Right renal cortex interstitium (tissue), 3 donors: ENCODE measurements at places on chromosomes 2 and 18. TPM values are rescaled to one million over a fixed set of nuclear protein-coding genes. Genes with fewer than 3 reads are reported as not detected.

DNA sequence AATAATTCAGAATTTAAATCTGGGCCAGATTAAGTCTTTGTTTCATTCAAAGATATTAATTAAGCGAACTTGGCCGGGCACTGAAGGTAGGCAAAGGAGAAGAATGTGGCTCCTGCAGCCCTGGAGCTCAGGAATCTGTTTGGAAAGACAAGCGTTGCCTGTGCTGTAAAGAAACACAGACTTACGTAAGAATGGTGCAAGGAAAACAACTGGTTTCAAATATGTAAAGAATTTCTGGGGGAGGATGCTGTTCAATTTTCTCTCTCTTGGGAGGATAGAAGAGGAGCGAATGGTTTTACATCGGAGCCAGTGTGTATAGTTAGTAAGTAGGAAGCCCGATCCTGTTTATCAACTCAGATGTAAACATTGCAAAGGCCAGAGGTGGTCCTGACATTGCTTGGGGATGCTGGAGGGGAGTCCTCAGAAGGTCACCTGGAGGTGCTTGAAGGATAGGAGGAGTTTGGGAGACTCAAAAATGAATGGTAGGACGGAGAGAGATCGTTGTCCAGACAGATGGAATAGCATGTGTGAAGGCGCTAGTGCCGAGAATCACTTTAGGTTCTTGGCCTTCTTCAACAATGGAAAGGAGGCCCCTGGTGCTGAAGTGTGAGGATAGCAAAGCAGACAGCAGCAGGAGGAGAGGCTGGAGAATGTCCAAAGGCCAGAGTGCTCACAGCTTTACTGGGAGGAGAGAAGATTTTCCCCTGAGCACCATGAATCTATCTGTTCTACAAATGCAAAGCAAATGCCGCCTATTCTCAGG lies 456.1 kb downstream of the LPIN1 start:
- no peak for DNase-seq

GRCh38 chr18:59200787-59201186 lies 19.2 kb upstream of the GRP start:
- DNase-seq: no peak

DNA sequence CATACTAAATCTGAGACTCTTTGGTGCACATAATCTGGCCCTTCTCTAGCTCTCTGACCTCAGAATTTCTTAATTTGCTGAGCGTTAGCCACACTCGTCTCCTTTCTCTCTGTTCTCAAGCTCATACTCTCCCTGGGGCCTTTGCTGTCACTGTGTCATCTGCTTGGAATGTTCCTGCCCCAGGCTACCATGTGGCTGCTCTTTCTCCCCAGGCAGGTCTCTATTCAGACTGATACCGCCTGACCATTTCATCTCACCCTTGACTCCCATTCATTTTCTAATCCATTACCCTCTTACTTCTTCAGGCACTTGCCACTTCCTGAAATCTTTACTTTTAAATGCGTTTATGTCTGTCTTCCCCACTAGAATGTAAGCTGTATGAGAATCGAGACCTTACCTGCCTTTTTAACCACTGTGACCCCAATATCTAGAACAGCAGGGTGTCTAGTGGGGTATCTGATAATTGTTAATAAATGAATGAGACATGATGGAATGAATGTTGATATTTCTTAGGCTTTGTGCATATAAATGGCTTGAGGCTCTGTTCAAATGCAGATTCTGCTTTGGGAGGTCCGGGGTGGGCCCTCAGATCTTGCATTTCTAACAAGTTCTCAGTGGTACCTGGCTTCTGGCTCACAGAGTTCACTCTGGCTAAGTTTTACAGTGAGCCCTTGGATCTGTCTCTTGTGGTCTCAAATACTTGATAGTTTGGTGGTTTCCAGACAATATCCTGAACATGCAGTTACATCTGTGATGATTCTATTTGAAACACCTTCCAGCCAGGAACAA lies 89.9 kb upstream of the EPC2 start:
- no peak for DNase-seq

- DNase-seq: no peak
These were observed 5.5 kb downstream of the HOXD8 start for GRCh38 chr2:176135035-176135440.

DNA sequence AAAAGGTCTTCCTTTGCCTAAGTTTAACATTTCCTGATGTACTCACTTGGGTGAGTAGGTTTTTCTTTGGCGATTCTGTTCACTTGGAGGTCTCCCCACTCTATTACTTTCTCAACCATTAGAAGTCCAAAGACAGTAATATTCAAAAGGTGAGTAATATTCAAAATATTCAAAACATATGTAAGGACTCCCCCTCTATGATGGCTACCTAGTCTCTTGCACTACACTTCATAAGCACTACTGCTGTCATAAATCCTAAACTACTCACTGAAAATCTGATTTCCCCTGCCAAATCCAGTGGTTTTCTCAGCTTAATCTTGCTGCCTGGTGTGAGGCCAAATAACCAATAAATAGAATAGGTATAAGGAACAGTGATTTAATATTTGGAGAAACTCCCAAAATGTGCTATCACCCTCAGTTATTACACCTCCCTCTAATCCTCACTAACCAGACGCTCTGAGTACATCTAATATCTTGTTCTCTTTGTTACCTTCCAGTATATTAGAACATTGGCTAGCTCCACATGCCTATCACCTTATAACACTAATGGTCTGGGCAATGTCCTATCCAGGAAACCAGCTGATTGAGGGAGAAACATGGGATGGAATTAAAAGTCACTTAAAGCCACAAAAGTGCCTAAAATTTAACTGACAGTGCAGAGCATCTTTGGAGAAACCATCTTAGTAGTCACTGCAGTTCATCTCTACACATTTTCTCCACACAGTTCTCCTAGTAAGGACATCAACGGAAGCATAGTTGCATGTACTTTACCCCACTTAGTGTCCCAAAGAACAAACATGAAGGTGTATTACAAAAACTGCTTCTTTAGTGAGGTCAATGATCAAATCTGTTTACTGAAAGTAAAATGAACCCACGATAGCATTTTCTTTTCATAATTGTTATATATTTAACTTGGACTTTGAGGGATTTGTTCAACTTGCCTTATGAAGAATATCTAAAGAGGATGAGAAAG lies 54.8 kb downstream of the MBD2 start:
- no peak for DNase-seq

The ITPRID2 gene
- 173 TPM for polyA plus RNA-seq

- DNase-seq: no peak
These were observed 39.2 kb upstream of the PNPT1 start for GRCh38 chr2:55732854-55733253.

GRCh38 chr2:120850551-120850950 lies 114.9 kb downstream of the GLI2 start:
- DNase-seq: no peak

GRCh38 chr2:43407935-43408334 lies 181.5 kb upstream of the ZFP36L2 start:
- no peak for DNase-seq

GRCh38 chr18:76426737-76427305 lies 68.2 kb downstream of the ZNF516 start:
- no peak for DNase-seq

GRCh38 chr18:10465174-10465939 lies 10.9 kb downstream of the APCDD1 start:
- no peak for DNase-seq

DNA sequence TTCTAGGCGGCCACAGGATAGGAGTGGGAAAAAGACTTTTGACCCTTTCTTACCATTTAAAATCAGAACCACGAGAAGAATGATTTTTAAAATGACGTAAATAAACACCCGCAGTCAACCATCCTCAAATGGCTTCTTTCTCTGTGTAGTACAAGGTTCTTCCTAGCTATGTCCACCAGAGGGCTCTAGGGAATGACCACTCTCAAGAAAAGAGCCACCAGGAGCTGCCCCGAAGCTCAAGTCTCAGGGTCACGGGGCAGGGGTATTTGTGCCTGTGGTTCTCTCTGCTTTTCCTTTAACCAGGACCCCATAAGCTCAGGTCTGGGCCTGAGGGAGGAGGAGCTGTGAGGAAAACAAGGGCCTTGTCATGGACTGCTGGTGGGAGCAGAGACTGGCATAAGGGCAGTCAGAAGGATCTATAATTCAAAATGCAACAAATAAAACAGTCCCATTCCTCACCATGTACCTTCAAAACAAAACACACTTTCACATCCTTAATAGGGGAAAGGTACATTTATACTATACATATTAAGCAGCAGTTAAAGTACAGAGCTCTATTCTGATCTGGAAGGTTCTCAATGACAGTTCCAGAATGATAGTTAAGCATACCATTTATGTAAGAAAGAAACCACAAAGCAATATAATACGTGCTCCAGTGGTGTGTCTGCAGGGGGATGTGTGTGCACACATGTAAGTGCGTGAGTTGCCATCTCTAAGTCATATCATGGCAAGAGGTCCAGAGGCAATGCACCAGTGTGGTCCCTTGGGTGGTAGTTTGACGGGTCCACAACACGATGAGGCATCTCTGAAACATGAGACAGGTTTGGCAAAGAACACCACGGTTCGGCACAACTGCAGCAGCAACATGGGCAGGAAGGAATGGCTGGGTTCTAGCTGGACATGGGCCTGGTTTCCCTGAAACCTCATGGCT lies 18.6 kb downstream of the LYPD1 start:
- no peak for DNase-seq

DNA sequence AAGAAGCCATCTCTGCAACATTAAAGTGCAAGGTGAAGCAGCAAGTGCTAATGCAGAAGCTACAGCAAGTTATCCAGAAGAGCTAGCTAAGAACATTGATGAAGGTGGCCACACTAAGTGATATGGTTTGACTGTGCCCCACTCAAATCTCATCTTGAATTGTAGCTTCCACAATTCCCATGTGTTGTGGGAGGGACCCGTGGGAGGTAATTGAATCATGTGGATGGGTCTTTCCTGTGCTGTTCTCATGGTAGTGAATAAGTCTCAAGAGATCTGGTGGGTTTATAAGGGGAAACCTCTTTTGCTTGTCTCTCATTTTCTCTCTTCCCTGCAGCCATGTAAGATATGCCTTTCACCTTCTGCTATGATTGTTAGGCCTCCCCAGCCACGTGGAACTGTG lies 11.4 kb downstream of the RDH14 start:
- no peak for DNase-seq

GRCh38 chr2:64793701-64794100 lies 140.0 kb upstream of the SERTAD2 start:
- DNase-seq: no peak

- DNase-seq: no peak
These were observed 42.7 kb downstream of the GFPT1 start for GRCh38 chr2:69344305-69344704.

The HOXD12 gene
- 0.24 TPM for polyA plus RNA-seq

GRCh38 chr18:39506581-39507330 lies 1941.2 kb upstream of the CELF4 start:
- DNase-seq: no peak

The MOCOS gene
- polyA plus RNA-seq: 1.7 TPM

The MC5R gene
- polyA plus RNA-seq: 0.17 TPM

- no peak for DNase-seq
These were observed 1.9 kb downstream of the DOK6 start for GRCh38 chr18:69402533-69402989.

- no peak for DNase-seq
These were observed 235.2 kb downstream of the ZNF385B start for GRCh38 chr2:179626261-179626660.

DNA sequence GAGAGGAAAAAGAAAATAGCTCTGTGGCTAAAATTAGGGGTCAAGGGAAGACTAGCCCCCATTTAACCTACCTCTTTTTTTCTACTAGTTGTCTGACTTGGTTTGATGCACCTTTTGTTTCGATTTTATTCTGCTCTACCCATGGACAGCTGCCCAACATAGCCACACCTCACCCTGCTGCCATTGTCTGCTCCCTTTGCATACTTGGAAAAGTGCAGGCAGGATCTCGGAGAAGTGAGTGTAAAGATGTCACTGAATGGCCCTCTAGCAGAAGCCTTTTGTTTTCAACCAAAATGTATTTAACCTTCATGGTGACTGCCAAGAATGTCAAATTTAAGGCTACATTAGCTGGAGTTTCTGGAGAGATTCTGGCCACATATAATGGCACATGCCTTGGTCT lies 62.9 kb downstream of the SETBP1 start:
- no peak for DNase-seq

DNA sequence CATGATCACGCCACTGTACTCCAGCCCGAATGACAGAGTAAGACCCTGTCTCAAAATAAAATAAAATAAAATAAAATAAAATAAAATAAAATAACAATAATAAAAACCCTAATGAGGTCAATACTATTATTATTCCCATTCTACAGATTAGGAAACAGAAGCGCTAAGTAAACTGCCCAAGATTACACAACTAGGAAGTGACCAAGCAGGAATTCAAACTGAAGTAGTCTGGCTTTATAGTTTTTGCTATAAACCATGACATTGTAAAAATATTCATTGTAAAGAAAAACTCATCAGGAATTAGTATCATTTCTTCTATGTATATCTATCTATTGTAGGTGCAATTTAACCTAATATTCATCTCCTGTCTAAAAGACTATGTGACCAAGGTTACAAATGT lies 1.2 kb downstream of the PLEKHM3 start:
- no peak for DNase-seq

GRCh38 chr2:136990316-136990715 lies 225.0 kb downstream of the THSD7B start:
- DNase-seq: no peak
